Thymus (tissue), 14 donors: ENCODE measurements at places on chromosomes 16 and 17. TPM values are rescaled to one million over a fixed set of nuclear protein-coding genes. Genes with fewer than 3 reads are reported as not detected.

TENT4B gene
- 7.8 TPM for total RNA-seq

DNA sequence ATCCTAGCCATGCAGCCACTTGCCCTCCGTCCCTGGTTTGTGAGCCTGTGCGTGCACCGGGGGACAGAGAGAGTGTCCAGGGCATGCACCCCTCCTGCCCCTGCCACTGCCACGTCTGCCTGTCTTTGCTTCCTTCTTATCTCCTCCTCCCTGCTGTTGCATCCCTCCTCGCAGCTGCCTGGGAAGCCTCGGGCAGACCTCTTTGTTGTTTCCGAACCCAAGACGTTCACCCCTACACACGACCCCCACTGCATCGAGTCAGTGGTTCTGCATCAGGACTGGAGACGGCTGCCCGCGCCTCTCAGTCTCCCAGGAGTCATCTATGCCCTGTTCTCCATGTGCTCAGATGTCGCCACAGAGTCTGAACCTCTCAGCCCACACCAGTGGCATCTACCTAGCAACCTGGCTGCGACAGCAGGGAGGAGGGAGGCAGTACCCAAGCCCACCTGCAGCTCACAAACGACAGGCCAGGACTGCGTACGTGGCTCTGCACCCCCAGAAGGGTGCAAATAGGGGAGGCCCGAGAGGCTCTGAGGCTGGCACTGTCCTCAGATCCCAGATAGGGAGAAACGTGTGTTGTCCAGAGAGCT lies 5.2 kb downstream of the TIMP2 start:
- DNase-seq = no peak
- H3K4me1 ChIP-seq = peaks cover 90% of the 10 kb centered on the region
- H3K4me3 ChIP-seq = no peak overlapping the region
- H3K27ac ChIP-seq = peak overlapping the region; percentile 65
- H3K27me3 ChIP-seq = no peaks in the 10 kb centered on the region

DNA sequence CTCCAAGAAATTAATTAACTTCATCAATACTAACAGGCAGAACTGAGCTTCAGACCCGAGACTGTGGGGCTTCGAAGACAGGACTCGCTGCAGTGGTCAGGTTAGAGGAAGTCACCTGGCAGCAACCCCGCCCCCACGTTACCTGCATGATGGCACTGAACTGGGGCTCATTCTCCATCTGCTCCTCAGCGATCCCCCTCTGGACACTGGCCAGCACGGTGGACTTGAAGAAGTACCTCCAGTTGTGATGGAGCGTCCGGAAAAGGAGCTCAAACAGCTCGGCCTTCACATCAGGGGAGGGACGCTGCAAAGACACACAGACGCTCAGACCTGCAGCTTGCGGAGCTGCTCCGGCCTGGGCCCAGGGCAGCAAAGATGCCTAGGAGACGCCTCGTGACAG lies 40.9 kb upstream of the GSG1L start:
- no peaks in the 10 kb centered on the region for H3K4me1 ChIP-seq
- H3K4me3 ChIP-seq = no peak overlapping the region
- no peak for DNase-seq
- H3K36me3 ChIP-seq = peaks cover 91% of the 10 kb centered on the region
- no peaks in the 10 kb centered on the region for H3K27me3 ChIP-seq
- H3K27ac ChIP-seq = no peak overlapping the region

DNA sequence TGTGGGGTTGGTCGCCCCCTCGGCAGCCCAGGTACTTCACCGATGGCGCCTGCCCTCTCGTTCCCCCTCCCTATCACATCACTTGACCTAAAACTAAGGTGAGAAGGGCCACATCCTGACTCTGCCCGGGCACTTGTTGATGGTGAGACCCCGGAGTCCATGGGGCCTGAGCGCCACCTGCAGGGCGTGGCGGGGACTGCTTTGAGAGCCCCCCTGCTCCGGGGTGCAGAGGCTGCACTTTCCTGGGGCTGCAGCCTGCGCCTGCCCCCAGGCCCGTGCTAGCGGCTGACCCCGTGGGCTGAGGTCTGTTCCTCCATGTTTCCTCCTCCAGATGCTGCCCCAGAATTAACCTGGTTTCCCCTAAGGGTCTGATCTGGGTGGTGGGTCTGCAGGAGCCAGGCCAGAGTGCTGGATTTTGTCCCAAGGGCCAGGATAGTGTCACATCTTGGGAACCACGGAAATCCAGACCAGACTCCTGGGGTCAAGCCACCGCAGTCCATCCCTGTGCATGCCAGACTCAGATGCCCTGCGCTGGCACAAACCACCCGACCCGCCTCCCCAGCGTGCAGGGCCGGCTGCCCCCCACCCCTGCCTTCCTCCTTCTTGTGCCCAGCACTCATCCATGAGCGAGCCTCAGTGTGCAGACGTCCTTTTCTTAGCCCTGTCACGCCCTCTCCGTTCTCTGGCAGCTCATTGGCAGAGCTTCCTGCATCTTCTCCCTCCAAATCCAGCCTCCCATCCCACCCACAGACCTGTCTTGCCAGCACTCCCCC lies 2.7 kb downstream of the NDUFAF8 start:
- no peaks in the 10 kb centered on the region for H3K27me3 ChIP-seq
- peaks cover 19% of the 10 kb centered on the region for H3K4me1 ChIP-seq
- H3K4me3 ChIP-seq = no peak overlapping the region
- DNase-seq = no peak
- H3K27ac ChIP-seq = no peak overlapping the region

DNA sequence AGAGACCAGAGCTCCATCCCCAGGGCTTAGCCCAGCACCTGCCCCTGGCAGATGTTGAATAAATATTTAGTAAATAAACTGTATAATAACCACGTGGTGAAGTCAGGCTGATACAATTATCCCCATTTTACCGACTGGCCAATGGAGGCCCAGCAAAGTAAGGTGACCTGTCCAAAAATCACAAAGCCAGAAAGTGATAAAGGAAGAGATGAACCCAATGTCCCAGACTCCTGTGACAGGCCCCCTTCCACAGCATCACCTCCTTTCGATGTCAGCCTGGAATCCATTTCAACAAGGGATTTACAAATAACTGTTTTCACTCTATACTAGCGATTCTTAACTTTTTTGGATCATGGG lies 5.5 kb downstream of the TVP23A start:
- no peak for DNase-seq
- peaks cover 13% of the 10 kb centered on the region for H3K27me3 ChIP-seq
- H3K36me3 ChIP-seq = no peaks in the 10 kb centered on the region
- H3K4me1 ChIP-seq = no peaks in the 10 kb centered on the region

IRX6 gene
- total RNA-seq = 2.8 TPM

DNA sequence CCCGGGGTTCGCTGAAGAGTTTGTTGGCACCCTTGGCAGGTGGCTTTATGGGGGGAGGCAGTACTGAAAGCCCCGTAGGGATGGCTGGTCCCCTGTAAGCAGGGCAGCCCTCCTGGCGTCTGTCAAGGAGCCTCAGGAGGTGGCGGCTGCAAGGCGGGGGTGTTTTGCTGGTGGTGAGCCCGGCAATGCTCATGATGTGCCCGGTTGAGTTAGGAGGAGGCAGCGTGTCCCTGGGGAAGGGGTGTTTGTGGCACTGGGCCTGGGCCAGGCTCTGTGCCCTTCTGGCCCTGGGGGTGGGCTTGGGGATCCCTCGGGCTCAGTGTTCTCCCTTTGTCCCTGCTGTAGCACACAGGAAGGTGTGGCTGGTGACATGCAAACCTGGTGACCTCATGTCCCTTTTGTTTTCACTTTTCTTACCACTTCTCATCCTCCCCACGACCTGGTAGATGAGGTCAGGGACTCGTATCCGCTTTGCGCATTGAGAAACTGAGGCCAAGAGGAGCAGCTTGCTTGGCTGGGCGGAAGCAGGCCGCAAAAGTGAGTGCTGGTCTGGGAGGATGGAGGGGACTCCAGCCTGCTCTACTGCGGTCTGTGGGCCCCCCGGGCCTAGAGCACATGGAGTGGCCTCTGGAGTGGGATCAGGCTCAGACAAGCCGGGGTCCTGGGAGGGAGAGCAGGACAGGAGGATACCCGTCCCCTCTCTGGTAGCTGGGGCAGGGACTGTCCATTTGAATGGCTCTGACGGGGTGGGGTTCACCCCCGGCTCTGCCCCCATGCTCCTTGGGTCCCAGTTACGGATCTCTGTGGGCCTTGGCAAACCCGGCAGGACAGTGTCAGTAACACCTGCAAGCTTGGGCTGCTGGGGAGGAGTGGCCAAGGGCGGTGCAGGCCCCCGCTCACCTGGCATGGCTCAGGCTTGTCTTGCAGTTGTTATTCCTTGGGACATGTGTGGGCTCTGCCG lies 2.2 kb downstream of the SNN start:
- H3K27me3 ChIP-seq = no peaks in the 10 kb centered on the region
- no peak for DNase-seq
- H3K36me3 ChIP-seq = peaks cover 13% of the 10 kb centered on the region
- H3K4me1 ChIP-seq = peaks cover 78% of the 10 kb centered on the region
- H3K4me3 ChIP-seq = peak overlapping the region; percentile 63

DNA sequence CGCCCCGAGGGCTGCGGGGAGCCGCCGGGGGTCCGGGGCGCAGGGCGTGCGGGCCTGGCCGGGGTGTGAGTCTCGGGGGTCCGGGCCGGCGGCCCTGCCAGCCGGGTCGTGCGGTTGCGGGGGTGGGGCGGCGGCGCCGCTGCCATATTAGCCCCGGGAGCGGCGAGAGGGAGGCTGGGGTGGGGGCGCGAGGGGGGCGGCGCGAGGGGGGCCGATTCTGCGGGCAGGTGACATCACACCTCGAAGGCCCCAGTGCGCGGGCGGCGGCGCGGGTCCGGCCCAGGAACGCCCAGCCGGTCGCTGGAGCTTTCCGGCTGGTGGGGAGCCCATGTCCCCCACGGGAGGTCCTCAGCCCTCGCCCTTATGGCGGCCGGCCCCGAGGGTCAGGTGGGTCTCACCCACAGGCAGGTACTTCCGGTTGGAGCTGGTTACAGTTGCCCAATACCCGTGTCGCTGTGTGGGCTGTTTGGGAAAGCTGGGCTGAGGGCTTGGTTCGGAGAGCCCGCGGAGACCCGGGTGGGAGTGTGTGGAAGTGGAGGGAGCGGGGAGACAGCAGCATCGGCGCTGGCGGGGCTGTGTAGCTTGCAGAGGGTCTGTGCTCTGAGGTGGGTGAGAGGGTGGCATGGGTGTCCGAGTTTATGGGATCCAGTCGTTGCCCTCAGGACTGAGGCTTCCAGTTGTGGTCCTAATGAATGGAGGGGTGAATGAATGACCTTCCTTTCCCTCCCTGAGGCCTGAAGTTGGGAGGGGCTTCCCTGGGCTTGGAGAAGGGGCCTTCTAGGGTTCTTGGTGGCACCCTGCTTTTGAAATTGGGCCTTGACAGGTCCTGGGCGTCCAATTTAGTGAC lies 804 bp downstream of the ATP6V0C start:
- peaks cover 17% of the 10 kb centered on the region for H3K36me3 ChIP-seq
- no peaks in the 10 kb centered on the region for H3K27me3 ChIP-seq
- H3K4me3 ChIP-seq = peak overlapping the region; percentile 87

DNA sequence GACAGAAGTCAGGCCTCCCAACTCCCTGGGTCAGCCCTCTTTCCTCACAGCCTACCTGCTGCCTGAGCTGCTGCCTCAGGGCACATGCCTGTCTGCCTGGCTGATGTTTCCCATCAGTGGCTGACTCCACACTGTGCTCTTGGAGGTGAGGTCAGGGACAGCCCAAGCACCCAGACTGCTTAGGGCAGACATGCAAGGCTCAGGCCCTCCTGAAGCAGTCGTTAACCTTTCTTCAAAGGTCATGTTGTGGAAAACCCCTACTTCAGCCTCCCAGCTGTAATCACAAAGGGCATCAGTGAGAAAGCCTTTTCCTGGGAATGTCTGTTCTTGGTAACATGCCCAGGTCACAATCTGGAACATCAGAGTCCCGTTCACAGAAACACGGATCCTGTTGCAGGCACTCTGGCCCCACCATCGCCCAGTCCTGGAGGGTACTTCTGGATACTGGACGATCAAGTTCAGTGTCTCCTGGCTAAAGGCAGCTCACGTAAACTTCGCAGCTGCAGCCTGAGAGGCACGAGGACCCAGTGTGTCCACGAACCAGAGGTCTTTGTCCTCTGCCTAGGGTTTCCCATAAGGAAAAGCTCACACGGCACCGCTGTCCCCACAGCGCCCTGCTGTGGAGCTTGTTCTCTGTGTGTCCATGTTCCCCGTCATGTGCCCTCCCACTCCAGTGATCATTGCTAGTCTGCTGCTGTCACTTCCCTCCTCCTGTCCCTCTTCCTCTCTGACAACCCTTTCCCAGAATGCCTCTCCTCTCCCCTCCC lies 54.9 kb downstream of the GNAO1 start:
- no peaks in the 10 kb centered on the region for H3K4me1 ChIP-seq
- no peak overlapping the region for H3K4me3 ChIP-seq

DNA sequence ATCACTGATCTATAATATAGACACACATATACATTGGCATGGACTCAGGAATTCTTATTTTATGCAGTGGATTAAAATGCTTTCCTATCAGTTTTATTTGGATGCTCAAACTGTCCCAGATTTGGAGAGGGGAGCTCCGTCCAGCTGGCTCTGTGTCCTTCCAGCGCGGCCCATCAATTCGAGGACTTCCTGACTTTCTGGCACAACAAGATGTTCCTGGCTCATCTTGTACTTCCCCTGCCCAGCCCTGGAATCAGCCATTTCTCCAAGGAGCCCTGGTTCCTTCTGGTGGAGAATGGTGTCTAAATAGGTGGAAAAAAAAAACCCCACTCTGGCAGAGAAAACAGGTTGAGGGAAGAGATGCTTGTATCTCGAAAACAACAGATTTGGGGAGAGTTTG lies 94.5 kb downstream of the CRISPLD2 start:
- no peaks in the 10 kb centered on the region for H3K4me1 ChIP-seq
- no peak overlapping the region for H3K27ac ChIP-seq
- no peaks in the 10 kb centered on the region for H3K36me3 ChIP-seq
- no peak for DNase-seq

DNA sequence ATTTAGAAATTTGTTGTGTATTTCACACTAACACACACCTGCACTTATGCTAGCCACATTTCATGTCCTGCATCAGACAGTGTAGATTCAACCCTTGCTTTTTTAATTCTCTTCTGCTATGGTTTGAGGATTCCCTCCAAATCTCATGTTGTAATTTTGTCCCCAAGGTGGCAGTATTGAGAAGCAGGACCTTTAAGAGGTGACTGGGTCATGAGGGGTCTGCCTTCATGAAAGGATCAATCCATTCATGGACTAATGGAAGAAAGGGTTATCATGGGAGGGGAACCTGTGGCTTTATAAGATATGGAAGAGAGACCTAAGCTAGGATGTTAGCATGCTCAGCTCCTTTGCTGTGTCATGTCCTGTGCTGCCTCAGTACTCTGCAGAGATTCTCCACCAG lies 1032.2 kb downstream of the CDH11 start:
- H3K27ac ChIP-seq = no peak overlapping the region
- no peaks in the 10 kb centered on the region for H3K27me3 ChIP-seq
- DNase-seq = no peak
- no peaks in the 10 kb centered on the region for H3K4me1 ChIP-seq
- no peaks in the 10 kb centered on the region for H3K36me3 ChIP-seq
- no peak overlapping the region for H3K4me3 ChIP-seq

- no peaks in the 10 kb centered on the region for H3K27me3 ChIP-seq
- H3K36me3 ChIP-seq = no peaks in the 10 kb centered on the region
- H3K27ac ChIP-seq = no peak overlapping the region
- no peak for DNase-seq
- no peaks in the 10 kb centered on the region for H3K4me1 ChIP-seq
These were observed 152.7 kb downstream of the RAB11FIP4 start for GRCh38 chr17:31544186-31544585.
